Effector memory CD4-positive, alpha-beta T cell (primary cell): ENCODE measurements at places on chromosomes 4 and X.

- DNase-seq = no peak
Measured at GRCh38 chrX:73647212-73647611, 84.2 kb downstream of the CHIC1 start.

GRCh38 chrX:77415161-77415560 is 32.0 kb upstream of the FGF16 start:
- DNase-seq = no peak

DNA sequence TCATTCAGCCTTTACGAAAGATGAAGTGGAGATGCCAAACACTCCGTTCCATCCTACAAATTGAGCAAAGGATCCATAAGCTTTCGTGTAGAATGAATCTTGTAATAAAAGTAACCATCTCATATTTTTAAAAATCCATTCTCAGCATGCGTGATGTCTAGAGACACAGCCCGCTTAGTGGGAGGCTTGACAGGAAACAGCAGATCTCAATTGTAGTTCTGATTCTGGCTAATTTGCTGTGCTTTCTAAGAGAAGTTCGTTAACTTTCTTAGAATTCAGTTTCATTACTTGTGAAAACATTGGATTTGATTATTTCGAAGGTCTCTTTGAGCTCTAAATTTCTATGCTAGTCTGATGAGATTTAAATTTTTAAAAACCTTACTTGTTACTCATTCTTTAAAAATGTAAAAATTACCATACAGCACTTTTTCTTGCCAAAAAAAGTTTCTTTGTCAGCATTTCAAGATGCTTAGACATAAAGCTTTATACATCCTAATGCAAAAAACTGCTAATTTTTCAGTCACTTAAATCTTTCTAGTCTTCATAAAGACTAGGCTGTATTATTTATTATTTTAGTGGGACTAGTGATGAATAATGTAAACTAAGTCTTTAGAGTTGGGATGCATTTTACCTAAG is 66.9 kb upstream of the NEIL3 start:
- DNase-seq = no peak

DNA sequence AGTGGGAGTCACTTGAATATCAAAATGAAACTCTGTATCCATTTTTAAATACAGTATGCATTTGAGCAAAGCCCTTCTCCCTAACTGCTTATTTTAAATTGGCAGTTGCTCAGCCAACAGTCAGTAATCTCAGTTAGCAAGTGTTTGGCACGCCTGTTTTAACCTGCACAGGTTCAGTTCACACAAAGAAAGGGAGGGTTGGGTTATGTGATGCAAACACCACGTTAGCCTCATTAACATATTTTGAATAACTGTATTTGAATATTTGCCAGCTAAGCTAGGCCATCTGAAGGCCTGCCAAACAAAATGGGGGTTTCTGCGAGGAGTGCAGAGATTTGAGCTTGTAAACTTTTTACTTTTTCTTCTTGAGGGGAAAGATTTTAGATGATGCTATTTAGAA is 19.8 kb downstream of the GAB1 start:
- DNase-seq = no peak

DNA sequence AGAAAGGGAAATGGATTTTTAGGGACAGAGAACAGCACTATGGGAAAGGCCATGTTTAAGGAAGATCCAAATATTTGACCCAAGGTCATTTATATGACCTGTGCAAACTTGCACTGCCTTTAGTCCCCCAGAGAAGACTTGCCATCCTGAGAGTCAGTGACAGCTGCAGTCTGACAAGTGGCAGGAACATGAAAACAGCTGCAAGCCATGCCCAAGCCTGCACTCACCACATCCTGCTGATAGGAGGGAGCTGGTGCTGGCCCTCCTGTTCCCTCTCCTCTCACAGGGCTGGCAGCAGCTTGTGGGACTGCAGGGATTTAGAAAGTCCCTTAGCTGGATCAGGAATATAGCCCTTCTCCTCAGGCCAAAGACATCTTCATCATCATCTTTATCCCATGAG is 187.7 kb downstream of the RAP1GDS1 start:
- DNase-seq = no peak

DNA sequence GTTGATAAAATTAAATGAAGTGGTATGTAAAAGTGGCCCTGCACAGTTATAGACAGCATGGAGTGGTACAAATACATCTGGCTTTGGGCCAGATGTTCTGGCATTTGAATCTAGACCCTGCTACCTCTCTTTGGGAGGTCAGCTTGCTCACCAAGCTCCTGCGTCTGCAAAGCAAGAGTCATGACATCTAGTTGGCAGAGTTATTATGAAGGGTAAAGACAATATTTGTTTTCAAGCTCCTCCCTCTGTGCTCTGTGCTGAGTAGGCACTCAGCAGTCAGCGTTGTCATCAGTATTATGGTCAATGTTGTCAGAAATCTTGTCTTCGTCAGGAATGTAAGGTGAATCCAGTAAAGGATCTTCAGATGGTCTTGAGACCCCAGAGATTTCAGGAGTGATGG is 55.8 kb downstream of the CCNI start:
- DNase-seq = no peak
